ENCODE measurements at places on chromosomes 3 and 15.

- no peak for DNase-seq
Measured at GRCh38 chr3:13292375-13292774, 127.7 kb downstream of the NUP210 start.

- no peak for DNase-seq
Measured at GRCh38 chr3:144692488-144692887, 720.9 kb downstream of the DIPK2A start.

- DNase-seq: no peak
Measured at GRCh38 chr15:52415628-52416027, 113.1 kb downstream of the MYO5A start.

- no peak for DNase-seq
Measured at GRCh38 chr3:178686826-178687225, 150.6 kb downstream of the KCNMB2 start.

DNA sequence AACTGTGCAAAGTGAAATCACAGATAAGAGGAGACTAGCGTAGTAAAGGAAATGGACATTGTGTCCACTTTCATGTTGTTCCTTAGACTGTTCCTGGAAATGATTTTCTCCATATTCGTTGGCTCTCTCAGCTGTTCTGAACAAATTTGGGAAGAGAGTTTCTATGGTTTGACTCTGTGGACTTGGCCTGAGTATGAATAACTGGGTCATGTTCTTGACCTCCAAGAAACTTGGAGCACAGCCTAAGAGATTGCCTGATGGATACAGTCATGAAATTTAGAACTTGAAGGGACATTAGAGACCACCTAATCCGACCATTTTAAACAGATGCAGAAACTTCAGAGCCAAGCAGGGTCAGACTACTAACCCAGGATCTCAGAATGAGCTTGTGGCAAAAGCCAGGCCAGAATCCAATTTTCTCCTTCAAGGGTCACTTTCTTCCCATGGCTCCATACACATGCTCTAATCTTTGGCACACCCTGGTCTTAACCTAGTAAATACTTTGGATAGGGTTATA is 430.4 kb downstream of the RBMS3 start:
- DNase-seq: no peak

Data from germinal center (tissue), 1 donor.